NCI-H748 treated with DMSO at 0.1 percent for 48 hours (cell line): ENCODE measurements at places on chromosomes 7 and 10.

- DNase-seq, result no peak
These were observed 19.4 kb upstream of the CSGALNACT2 start for GRCh38 chr10:43118631-43119415.

DNA sequence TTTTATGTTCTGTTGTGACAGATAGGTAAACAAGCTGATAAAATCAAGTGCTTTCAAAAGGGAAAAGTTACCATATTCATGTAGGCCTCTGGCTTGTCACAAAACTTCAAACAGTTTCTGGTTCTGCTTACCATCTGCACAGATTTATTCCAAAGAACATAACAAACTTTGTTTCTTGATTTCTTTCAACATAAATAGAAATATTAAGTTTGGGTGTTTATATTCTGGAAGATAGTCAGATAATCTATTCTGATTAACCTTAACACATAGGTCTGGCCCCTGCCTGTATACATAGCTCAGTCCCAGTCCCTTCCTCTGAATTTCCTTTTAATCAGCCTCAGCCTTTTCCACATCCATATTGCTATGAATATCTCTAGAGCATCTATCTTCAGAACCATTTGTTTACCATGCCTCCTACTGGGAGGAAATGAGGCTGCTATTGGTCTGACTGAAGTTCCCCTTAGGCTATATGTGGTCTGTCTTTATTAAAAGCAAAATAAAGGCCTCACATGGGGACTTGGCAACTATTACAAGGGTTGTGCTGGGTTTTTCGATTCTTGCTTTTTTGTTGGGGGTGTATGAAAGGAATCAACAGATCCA, 319.0 kb downstream of the HPSE2 start:
- DNase-seq, result no peak

DNA sequence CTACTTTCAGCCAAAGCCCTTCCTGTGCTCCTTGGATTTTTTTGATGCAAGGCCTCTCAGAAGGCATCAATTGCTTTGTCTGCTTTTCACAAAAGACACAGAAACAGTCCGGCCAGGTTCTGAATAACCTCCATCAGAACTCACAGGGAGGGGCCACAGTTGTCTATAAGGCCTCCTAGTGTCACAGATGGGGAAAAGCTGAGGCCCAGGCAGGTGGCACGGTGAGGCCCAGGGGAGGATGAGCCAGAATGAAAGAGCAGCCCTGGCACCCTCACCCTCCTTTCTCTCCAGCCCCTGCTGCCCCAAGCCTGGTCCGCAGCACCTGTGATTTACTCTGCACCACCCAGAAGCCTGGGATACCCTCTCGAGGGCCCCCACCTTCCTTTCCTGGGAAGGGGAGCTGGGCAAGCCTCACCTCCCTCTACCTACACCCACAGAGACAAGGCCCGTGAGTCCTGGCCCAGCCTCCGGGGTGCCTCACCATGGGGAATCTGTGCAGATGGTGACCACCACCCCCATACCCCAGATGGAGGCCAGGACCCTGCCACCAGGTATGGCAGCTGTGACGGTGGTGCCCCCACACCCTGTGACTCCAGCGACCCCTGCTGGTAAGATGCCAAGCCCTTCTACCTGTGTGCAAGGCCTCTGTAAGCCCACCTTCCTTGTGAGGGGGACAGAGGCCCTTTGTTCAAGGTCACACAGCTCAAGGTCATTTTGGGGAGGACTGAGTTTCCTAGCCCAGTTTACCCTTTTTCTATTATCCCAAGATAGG, 26.2 kb upstream of the ZNF467 start:
- no peak for DNase-seq

DNA sequence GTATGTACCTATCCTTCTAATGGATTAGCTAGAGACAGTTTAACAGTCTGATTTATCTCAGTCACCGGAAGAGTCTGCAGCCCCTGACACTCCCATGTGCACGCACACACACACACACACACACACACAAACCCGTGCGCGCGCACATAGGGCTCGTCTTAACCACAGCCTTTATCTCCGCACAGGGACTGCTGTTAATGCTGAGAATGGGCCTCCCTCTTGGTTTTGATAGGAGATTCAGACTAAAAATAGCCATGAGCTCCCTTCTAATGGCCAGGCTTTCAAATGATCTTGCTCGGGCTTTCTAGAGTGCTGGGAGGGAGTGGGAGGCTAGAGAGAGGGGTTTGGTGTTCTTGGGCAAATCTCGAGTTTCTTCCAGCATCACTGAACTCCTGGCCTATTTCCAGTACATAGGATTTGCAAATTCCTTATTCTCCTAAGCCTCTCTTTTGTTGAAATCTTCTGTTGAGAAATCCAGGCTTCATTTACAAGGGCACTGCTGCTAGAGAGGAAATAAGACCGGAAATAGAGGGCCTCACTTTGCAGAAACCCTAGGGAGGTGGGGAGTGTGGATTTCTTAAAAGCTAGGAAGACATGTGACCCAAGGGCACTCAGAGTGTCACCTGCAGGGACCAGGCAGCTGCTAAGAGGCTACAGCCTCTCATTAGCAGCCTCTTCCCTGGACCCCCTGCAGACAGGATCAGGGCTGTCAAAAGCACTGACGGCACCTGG, 2.4 kb downstream of the TMEM72 start:
- DNase-seq, result no peak

DNA sequence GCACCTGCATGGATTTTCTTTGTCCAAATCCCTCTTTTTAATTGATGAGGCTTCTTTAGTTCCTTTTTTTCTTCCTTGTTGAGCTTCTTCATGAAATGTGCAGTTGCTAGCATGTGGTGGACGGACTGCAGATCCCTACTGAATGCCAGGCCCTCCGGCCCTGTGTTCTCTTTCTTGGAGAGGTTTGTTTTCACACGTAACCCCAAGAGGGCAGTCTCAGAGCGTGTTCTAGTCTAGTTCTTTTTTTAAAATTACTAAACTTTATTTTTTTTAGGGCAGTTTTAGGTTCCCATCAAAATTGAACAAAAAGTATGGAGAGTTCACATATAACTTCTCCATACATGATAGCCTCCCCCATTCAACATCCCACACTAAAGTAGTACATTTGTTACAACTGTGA, 190.0 kb downstream of the CFTR start:
- DNase-seq, result no peak

- no peak for DNase-seq
These were observed 59.1 kb upstream of the GJD4 start for GRCh38 chr10:35545878-35546590.

DNA sequence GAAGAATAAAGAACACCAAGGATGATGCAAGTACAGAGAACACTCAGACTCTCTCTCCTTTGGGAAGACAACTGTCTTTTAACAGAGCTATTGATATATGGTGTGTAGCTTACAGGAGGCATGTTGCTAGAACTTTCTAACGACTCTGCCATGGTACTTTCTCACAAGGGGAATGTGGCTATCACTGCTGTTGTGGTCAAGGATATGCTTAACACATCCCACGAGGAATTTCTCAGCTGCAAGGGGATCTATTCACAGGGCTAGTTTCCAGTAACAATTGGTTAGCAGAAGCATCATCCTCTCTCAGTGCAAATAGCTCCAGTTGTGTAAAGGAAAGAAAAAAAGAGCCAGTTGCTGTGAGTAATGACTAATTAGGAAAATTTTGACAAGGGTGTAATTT, 826.0 kb downstream of the SORCS1 start:
- no peak for DNase-seq

DNA sequence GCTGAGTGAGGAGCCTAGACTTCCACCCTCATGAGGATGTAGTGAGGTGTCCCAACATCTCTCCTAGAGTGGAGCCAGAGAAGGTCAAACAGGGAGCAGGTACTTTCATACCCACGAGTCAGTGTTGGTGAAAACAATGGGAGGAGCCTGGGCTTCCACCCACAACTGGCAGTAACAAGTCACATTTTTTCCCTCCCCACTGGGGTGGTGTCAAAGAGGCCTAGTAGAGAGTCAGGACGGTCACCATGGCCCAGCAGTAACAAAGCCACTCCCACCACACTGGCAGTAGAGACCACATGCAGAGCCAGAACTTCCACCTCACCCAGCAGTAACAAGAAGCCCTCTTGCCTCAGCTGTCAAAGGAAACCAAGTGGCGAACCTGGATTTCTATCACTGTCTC, 280.2 kb upstream of the IMMP2L start:
- no peak for DNase-seq

GRCh38 chr7:75064801-75065200, 8.8 kb downstream of the RCC1L start:
- no peak for DNase-seq

GRCh38 chr7:8613191-8613590, 179.8 kb downstream of the NXPH1 start:
- no peak for DNase-seq

DNA sequence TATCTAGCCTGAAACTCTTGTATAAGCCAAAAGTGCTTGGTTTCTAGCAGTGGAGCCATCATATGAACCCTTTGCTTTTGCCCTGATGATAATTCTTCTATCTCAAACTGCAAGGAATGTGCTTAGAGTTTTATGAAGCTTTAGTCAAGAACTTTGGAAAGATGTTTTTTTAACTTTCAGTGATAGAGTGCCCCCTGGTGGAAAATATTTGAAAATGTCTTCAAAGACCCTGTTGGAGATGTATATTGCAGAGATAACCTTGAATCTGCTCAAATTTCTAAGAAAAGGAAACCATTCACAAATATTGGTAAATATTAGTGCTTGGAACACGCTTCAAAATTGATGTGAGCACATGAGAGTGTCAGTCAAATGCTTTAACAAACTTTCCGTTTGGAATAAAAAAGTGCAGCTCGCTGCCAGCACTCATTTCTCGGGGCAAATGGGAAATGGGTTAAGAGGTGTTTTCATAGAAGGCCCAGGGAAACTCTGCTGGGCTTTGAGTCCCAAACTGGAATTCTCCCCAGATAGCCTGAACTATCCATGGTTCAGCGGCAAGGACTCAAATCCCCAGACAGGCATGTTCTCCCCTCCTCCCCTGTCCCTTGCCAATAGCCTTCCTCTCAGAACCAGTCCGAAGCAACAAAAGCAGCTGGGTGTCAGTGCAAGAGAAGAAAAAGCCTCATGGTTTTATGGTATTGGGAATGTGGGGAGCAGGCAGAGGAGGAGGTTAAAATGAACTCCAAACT, 129.3 kb downstream of the MYOF start:
- DNase-seq, result no peak

DNA sequence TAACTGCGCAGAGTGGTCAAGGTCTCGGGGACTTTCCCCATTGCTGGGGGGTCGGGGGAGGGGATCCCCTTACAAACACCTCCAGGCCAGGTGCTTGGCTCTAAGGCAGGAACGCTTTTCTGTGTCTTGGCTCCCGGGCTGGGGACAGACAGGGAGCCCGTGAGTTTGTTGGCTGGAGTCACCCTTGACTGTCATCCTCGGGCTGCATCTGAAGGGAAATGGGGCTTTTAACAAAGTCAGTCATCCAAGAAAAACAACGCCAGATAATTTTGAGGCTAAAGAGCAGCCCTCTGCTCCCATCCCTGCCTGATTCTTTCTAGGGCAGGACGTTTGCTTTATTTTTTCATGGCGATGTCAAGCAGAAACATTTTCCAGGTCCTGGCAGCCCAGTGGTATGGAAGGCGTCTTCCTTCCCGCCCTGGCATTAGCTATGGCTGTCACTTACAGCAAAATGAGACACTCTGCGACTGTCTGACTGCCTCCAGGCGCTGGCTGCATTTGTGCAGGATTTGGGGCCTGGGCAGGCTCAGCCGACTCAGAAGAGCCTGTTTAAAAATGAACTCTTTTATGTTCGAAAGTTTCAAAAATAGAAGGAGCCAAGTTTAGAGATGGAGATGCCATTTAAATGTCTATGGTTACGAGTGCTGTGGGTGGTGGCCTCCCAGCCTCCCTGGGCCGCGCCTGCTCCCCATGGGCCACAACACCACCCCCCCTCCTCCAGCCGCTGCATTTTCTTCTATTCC, 54.7 kb upstream of the TNS3 start:
- no peak for DNase-seq

- DNase-seq, result no peak
These were observed 72.0 kb downstream of the GRID1 start for GRCh38 chr10:86294346-86295265.

GRCh38 chr10:125015356-125015944, 73.5 kb downstream of the ZRANB1 start:
- no peak for DNase-seq

DNA sequence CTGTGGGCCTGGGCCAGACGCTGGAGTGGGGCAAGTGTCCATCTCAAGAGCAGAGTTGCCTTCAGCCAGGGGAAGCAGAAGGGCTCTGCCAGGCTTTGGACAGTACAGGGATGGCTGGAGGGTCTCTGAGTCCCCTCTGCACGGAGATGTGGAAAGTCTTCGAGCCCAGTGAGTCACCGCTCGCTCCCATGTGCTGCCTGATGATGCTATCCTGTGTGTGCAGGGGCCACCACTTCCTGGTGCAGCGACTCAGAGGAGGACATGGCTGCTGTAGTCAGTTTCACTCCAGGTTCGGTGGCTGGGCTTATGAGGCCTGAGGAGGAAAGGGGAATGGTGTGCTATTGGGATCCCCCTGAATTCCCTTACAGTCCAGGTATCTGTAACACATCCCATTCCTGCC, 6.0 kb downstream of the ADCYAP1R1 start:
- no peak for DNase-seq

- DNase-seq, result no peak
These were observed 66.9 kb downstream of the FOXL3 start for GRCh38 chr7:356691-357462.

DNA sequence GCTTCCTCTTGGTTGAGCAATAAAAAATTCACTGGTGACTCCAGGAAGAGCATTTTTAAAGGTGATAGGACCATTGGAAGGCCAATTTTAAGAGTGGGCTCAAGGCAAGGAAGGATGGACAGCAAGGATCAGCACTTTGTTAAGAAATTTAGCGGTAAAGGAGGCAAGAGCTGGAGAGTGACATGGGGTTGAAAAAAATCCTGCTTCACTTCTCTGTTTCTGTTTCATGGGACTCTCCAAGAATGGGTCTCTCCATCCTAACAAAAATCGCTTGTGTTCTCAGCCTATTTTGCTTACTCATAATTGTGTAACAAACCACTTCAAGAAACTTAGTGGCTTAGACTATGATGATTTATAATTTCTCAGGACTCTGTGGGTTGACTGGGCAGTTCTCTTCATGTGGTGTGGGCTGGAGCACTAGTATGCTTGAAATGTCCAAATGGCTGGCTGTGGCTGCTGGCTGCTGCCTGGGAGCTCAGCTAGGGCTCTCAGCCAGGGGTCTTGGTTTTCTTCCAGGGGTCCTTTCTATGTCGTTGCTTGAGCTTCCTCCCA, 59.8 kb upstream of the ZNRF2 start:
- DNase-seq, result no peak

DNA sequence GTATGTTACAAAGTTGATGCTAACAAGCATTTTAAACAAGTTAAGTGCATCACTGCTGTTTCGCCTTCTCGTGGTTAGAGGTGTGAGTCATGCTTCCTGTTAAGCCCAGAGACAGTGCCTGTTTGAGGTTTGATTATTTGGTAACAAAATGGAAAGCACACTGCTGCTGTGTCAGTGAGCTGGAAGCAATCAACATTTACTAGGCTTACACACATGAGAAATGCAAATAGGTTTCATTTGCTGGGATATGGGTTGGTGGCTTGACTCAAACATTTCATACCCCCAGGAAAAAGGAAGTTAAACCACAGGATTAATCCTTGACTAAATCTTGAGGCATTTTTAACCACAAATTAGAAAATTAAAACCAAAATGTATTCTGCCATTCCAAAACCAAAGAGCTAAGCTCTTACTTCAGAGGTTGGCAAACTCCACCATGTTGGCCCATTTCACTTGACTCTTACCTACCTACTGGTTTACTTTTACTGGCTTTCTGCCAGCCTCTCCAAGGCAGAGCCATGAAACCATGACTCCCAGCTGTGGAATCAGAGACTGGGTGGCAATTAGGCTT, 139.2 kb downstream of the ETV1 start:
- no peak for DNase-seq

- DNase-seq, result no peak
These were observed 17.5 kb downstream of the CCNY start for GRCh38 chr10:35353805-35354204.
